ENCODE measurements at places on chromosomes 3 and 15.

- peak; percentile 73 for DNase-seq
Measured at GRCh38 chr3:123880998-123881561, 3.1 kb downstream of the MYLK start.

GRCh38 chr3:180911876-180912303, 580 bp upstream of the FXR1 start:
- DNase-seq = no peak

DNA sequence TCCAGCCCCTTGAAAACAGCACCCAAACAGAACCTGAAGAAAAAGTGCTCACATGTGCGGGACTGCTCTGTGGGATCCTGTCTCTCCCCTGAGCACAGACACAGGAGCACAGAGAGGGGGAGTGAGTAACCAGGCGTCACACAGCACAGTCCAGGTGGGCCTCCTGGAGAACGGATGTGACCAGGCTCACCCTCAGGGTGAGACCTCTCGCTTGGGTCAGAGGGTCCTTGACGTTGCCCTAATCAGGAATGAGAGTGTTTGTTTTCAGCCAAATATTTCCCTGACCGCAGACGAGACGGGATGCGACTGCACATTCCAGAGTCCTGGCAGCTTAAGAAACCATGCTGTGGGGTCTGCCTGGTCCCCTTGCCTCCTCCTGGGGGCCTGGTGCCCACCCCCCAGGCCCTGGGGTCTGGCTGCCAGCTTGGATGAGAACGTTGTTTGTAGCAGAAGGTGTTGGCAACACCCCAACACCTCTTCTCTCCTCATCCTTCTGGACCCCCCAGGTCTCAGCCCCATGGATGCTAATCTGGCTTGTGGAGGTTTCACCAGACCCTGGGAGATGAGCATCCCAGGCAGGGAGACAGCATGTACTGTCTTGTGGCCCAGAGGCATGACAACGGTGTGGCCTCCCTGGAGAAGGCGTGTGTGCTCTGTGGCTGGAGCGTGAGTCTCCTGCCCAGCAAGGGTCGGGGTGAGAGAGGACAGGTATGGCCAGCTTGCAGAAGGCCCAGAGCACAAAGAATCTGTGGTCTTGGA, 42.1 kb upstream of the SLC6A6 start:
- DNase-seq = no peak

- peak; percentile 74 for DNase-seq
Measured at GRCh38 chr15:34795267-34796081, at the start of gene ACTC1. Gene ACTC1 (minus strand): TSS chr15:34795549. CDS start chr15:34794808, 741 bp downstream.

DNA sequence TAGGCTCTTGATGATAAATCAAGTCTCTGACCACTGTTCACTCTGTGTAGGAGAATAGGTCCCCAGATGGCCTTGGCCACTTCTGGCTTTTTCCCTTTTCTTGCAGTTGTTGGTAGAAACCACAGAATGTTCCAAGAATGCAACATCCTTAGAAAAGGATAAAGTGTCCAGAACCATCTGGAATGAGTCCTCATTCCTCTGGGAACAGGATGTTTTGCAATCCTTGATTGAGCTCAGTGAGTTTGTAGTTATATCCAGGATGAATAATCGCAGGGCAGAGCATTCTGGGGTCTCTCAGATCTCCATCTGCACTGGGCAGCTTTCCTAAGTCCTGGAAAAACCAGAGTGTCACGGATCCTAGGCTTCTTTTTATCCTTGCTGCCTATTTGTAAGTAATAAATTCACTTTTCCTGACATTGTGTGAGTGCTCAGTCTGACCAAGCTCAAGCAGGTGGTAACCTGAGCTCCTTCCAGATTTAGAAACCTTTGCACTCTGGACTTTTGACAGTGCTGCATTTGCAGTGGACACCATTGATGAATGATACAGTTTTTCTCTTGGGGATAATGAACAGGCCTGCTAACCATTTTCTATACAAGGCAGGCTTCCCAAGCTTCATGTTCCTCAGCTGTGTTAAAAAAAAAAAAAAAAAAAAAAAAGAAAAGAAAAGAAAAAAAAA, 1028.6 kb downstream of the OTOL1 start:
- peak; percentile 75 for DNase-seq
